ENCODE measurements at places on chromosomes 2 and 18. TPM values are rescaled to one million over a fixed set of nuclear protein-coding genes. Genes with fewer than 3 reads are reported as not detected.

- H3K27me3 ChIP-seq = no peaks in the 10 kb centered on the region
- DNase-seq = no peak
- no peaks in the 10 kb centered on the region for H3K4me1 ChIP-seq
- H3K4me3 ChIP-seq = no peak overlapping the region
- no peaks in the 10 kb centered on the region for H3K36me3 ChIP-seq
- no peak overlapping the region for H3K27ac ChIP-seq
Observed at GRCh38 chr2:214264171-214264570, 146.7 kb upstream of the VWC2L start.

GRCh38 chr18:75140296-75140695 is 68.6 kb downstream of the PTGR3 start:
- H3K27ac ChIP-seq = no peak overlapping the region
- no peak overlapping the region for H3K4me3 ChIP-seq
- H3K36me3 ChIP-seq = no peaks in the 10 kb centered on the region
- H3K4me1 ChIP-seq = no peaks in the 10 kb centered on the region

The ZNF514 gene
- 13.3 TPM for total RNA-seq

DNA sequence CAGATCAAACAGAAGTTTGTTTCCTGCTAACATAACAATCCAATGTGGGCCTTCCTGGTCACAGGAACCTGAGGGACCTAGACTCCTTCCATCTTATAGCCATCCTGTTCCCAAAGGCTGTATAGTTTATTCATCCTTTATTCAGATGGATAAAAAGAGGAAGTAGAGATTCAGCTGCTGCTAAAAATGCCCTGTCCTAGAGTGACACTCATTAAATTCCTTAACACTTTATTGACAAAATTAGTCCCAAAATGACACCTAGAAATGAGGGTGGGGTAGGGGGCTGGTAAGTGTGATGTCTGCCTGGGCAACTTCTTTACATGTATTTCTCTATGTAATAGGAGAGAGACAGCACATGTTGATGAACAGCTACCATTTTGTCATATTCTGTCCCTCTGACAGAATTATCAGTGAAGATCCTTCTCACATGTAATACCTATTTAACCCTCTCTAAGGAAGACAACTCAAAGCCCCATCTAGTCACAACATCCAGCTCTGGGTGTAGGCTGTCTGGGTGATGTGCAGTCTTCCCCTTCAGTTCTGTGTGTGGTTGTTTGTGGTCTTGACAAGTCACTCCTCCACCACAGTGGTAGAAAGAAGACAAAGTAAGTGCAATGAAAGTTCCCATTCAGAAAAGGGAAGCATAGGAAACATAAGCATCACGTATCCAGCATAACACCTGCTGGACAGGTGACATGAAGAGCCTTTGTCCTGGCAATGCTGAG is 253.9 kb upstream of the CNTNAP5 start:
- no peaks in the 10 kb centered on the region for H3K36me3 ChIP-seq
- H3K27me3 ChIP-seq = no peaks in the 10 kb centered on the region
- no peak overlapping the region for H3K4me3 ChIP-seq
- H3K4me1 ChIP-seq = no peaks in the 10 kb centered on the region
- H3K27ac ChIP-seq = no peak overlapping the region

The IL1F10 gene
- total RNA-seq = not detected

- no peaks in the 10 kb centered on the region for H3K27me3 ChIP-seq
- no peaks in the 10 kb centered on the region for H3K36me3 ChIP-seq
- no peak overlapping the region for H3K4me3 ChIP-seq
- H3K4me1 ChIP-seq = peaks cover 2% of the 10 kb centered on the region
- no peak for DNase-seq
Observed at GRCh38 chr18:32438173-32438572, 32.5 kb downstream of the GAREM1 start.

- H3K4me1 ChIP-seq = no peaks in the 10 kb centered on the region
- H3K36me3 ChIP-seq = 0 out of 2 replicates have a peak, but pooled peaks cover 3% of the 10 kb centered on the region
- no peaks in the 10 kb centered on the region for H3K27me3 ChIP-seq
Observed at GRCh38 chr18:55236150-55236931, 277.1 kb upstream of the CCDC68 start.

Measured in H1 (cell line).